ENCODE measurements at places on chromosomes 5 and 9. TPM values are rescaled to one million over a fixed set of nuclear protein-coding genes. Genes with fewer than 3 reads are reported as not detected.

MYOT gene
- not detected for total RNA-seq

ANKRD34B gene
- total RNA-seq, result 0.17 TPM

SLCO6A1 gene
- not detected for total RNA-seq

PKD2L2 gene
- 0.12 TPM for total RNA-seq

MAMDC2 gene
- total RNA-seq, result 0.16 TPM

SLC6A19 gene
- total RNA-seq, result 0.38 TPM

BRIX1 gene
- total RNA-seq, result 52.8 TPM

SLC28A3 gene
- total RNA-seq, result not detected

SNCAIP gene
- total RNA-seq, result not detected

PRLR gene
- 0.10 TPM for total RNA-seq

KIAA0825 gene
- total RNA-seq, result 0.48 TPM

SLC6A7 gene
- not detected for total RNA-seq

AIF1L gene
- total RNA-seq, result 1.7 TPM

SMIM33 gene
- not detected for total RNA-seq

GZMA gene
- not detected for total RNA-seq

TUSC1 gene
- 6.1 TPM for total RNA-seq

CYLC2 gene
- not detected for total RNA-seq

NR5A1 gene
- 0.09 TPM for total RNA-seq

LMBRD2 gene
- total RNA-seq, result 1.3 TPM

DNAJC25 gene
- 11.3 TPM for total RNA-seq

MAST4 gene
- total RNA-seq, result 2.0 TPM

CTXN3 gene
- total RNA-seq, result not detected

GARNL3 gene
- total RNA-seq, result 2.4 TPM

EQTN gene
- not detected for total RNA-seq

C9 gene
- not detected for total RNA-seq

SGCD gene
- 3.3 TPM for total RNA-seq

PLPP7 gene
- not detected for total RNA-seq

CD180 gene
- not detected for total RNA-seq

ANKHD1 gene
- total RNA-seq, result 47.6 TPM

TMEM252 gene
- total RNA-seq, result not detected

TDRD7 gene
- total RNA-seq, result 12.6 TPM

FOXI1 gene
- not detected for total RNA-seq

ICE1 gene
- total RNA-seq, result 17.7 TPM

PRSS3 gene
- total RNA-seq, result 9.9 TPM

TSSK1B gene
- total RNA-seq, result not detected

TCOF1 gene
- 75.9 TPM for total RNA-seq

GRM6 gene
- total RNA-seq, result not detected

HEXB gene
- total RNA-seq, result 111 TPM

HCN1 gene
- total RNA-seq, result not detected

SPINK4 gene
- total RNA-seq, result not detected

TMC1 gene
- total RNA-seq, result 0.03 TPM

PCA3 gene
- not detected for total RNA-seq

IL5 gene
- total RNA-seq, result not detected

ITK gene
- total RNA-seq, result not detected

HTR1A gene
- not detected for total RNA-seq

C8G gene
- 1.7 TPM for total RNA-seq

GABBR2 gene
- 0.49 TPM for total RNA-seq

ARL15 gene
- 4.3 TPM for total RNA-seq

LRRC14B gene
- not detected for total RNA-seq

C5orf52 gene
- not detected for total RNA-seq

ANKRD18B gene
- total RNA-seq, result 4.8 TPM

DUSP1 gene
- 568 TPM for total RNA-seq

MAMDC4 gene
- 2.6 TPM for total RNA-seq
